ENCODE measurements at places on chromosomes 3 and 15. TPM values are rescaled to one million over a fixed set of nuclear protein-coding genes. Genes with fewer than 3 reads are reported as not detected.

Gene ALG1L2
- not detected for total RNA-seq

Gene NOX5
- total RNA-seq, result 0.49 TPM

Gene SRGAP3
- total RNA-seq, result 2.2 TPM

Gene C3orf22
- not detected for total RNA-seq

Gene SCAPER
- 6.7 TPM for total RNA-seq

Gene NR1D2
- total RNA-seq, result 67.8 TPM

Gene TRH
- not detected for total RNA-seq

Gene MYZAP
- not detected for total RNA-seq

Gene ATP8B4
- total RNA-seq, result 16.6 TPM

Gene GATM
- not detected for total RNA-seq

Gene LRRC2
- total RNA-seq, result 6.0 TPM

Data from hair follicle dermal papilla cell (primary cell).